AML-193 (cell line): ENCODE measurements at places on chromosomes 6 and 20.

DNA sequence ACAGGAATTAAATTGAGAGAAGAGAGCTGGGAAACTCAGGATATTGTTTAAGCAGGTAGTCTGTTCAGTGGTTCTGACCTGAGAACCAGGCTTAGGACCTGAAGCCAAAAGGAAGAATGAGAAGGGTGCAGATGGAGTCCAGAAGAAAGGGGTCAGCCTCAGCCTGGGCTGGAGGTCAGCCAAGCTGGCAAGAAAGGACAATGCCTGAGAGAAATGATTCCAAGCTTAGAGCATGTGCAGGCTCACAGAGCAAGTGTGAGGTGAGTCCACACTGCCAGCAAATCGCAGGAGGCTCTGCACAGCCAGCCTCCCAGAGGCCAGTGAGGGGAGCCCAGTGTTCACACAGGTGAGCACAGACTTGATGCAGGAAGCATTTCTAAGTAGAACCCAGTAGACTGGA is 47.3 kb downstream of the DAAM2 start:
- no peak for DNase-seq

- no peak for DNase-seq
These were observed 73.1 kb upstream of the QKI start for GRCh38 chr6:163341224-163342061.

GRCh38 chr6:142421285-142422117 is 119.7 kb downstream of the ADGRG6 start:
- no peak for DNase-seq

GRCh38 chr6:124792386-124792785 is 169.9 kb upstream of the RNF217 start:
- DNase-seq = no peak

GRCh38 chr6:35218021-35218420 is 4.3 kb downstream of the SCUBE3 start:
- DNase-seq = peak; percentile 34

DNA sequence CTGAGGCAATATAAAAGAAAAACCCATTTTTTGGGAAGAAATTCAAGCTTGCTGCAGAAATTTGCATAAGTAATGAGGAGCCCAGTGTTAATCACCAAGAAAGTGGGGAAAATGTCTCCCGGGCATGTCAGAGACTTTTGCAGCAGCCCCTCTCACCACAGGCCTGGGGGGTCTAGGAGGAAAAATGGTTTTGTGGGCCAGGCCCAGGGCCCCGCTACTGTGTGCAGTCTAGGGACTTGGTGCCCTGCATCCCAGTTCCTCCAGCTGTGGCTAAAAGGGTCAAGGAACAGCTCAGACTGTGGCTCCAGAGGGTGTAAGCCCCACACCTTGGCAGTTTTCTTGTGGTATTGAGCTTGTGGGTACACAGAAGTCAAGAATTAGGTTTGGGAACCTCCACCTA is 209.7 kb downstream of the HDGFL1 start:
- no peak for DNase-seq

GRCh38 chr6:167698540-167698939 is 128.2 kb upstream of the AFDN start:
- no peak for DNase-seq

GRCh38 chr6:101534386-101534785 is 140.9 kb downstream of the GRIK2 start:
- DNase-seq = no peak

DNA sequence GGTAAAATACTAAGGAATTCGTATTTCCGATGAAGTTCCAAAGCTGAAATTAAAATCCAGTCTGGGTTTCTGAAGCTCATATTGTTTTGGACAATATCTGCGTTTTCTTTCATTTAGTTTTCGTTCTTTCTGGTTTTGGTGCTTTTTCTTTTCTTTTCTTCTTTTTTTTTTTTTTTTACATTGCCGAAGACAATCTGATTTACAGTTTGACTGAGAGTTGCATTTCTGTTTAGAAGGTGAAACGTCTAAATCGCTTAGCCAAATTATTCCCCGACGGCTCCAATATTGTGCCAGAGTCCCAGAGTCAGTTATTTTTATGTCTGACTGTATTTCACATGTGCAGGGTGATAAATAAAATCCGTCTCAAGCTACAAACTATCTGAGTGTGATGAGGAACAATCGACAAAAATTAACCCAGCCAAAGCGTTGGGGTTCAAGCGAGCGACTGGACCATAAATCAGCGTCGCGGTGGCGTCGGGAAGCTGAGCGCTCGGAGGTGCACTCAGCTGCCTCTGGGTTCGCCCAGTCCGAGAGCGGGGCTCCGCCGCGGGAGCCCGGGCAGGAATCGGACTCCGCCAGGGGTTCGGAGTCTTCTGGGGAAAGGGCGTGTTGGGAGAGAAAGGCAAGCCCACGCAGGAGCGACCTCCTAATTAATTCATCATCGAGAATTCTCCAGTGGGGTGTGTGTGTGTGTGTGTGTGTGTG is 8.2 kb upstream of the TBX18 start:
- DNase-seq = no peak

GRCh38 chr20:58837717-58838116 is 13.0 kb downstream of the GNAS-AS1 start:
- no peak for DNase-seq

GRCh38 chr6:8108759-8109539 is 6.6 kb upstream of the EEF1E1 start:
- DNase-seq = no peak

DNA sequence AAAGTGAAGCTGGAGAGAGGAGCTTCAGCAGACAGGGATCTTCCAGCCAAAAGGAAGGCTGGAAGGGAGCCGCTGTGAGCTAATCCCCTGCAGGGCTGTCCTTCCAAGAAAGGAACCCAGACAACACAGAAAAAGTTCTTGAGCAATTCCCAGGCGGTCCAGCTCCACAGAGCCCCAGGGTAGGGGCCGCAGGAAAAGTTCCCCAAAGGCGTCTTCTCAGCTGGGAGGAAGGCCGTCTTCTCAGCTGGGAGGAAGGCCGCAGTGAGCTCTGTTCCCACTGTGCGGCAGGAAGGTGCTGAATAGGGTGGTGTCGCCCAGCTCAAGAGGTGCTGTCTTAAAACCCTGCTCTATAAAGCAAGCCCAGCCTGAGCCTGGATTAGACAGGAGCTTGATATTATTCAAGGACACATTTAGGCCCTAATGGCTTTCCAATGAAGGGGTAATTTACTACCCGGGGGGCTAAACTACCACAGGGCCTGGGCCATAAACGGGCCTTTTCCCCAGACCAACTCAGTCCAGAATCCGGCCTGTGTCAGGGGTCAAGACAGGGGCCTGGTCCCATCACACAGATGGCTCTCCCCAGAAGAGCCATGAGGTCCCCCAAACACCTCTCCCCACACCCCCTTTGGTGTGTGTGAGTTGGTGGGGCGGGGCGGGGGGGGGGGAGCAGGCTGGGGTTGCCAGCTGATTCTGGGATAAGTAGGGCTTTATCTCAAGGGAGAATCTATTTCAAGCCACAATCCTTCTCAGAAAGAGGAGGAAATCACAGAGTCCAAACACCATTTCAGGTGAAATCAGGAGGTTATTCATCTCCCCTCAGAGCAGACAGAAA is 103.6 kb downstream of the NOL4L start:
- no peak for DNase-seq
